WTC11 (cell line): ENCODE measurements at places on chromosomes 16 and 17. TPM values are rescaled to one million over a fixed set of nuclear protein-coding genes. Genes with fewer than 3 reads are reported as not detected.

The RPH3AL gene
- total RNA-seq = 2.0 to 4.6 TPM (median 3.7 TPM) in 3 replicates

GRCh38 chr16:71276589-71277334, 12.4 kb downstream of the CMTR2 start:
- no peak for DNase-seq

The GRIN2A gene
- total RNA-seq = 3.5 to 4.5 TPM (median 4.0 TPM) in 3 replicates

DNA sequence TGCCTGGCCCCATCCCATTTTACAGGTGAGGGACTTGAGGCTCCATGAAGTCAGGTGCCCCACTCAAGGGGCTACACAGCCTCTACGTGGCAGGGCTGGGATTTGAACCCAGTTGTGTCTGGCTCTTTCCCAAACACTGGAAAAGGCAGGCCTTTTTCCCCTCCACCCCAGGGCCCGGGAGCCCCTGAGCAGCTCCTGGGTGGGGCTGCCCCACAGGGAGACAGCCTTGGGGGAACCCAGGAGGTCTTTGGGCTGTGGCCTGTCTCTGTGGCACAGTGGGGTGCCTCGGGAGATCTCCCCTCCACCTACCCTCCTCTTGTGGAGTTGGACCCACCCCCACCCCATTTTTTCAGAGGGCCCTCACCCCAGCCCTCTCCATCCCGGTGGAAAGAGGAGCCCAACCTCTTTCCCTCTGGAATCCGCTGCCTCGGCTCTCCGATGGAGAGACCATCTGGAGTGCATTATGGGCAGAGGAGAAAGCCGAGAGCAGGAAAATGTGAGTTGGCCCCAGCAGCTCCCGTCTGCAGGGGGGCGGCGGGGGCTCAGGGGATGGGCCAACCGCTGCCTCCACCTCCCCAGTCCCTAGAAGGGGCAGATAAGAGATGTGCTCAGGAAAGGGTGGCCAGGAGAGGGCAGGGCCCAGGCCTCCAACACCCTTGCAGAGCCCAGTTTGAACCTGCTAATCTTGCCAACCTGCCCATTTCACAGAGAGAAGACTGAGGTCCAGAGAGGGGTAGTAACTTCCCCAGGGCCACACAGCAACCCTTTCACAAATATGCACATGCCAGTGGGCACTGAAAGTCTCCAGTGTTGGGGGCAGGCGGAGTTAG, 15.4 kb upstream of the TMEM92 start:
- DNase-seq = no peak

GRCh38 chr17:14950686-14951085, 314.4 kb downstream of the PMP22 start:
- no peak for DNase-seq

GRCh38 chr16:30335598-30336474, 19.3 kb downstream of the CD2BP2 start:
- DNase-seq = no peak

The TMEM235 gene
- total RNA-seq = 0.24 to 0.41 TPM (median 0.27 TPM) in 3 replicates
